ENCODE measurements at places on chromosomes 1 and 21. TPM values are rescaled to one million over a fixed set of nuclear protein-coding genes. Genes with fewer than 3 reads are reported as not detected.

The WLS gene
- 64.3 TPM for polyA plus RNA-seq

The CD247 gene
- polyA plus RNA-seq: 0.61 TPM

The SAMSN1 gene
- 2.9 TPM for polyA plus RNA-seq

The SLAMF9 gene
- polyA plus RNA-seq: not detected

The LRP8 gene
- 6.1 TPM for polyA plus RNA-seq

The S1PR1 gene
- 14.0 TPM for polyA plus RNA-seq

The CEP170 gene
- 46.9 TPM for polyA plus RNA-seq

The KCNJ10 gene
- polyA plus RNA-seq: 0.46 TPM

The C1orf74 gene
- 2.8 TPM for polyA plus RNA-seq

The TRIM58 gene
- 1.3 TPM for polyA plus RNA-seq

The NTNG1 gene
- polyA plus RNA-seq: 9.7 TPM

The TSPAN2 gene
- 9.4 TPM for polyA plus RNA-seq

Data from hindlimb muscle (tissue), 1 donor.